Stimulated activated CD4-positive, alpha-beta T cell treated with anti-CD3 and anti-CD28 coated beads, Interleukin-12 subunit alpha, Interleukin-12 subunit beta, amount 100 ng/mL, for 24 hours (primary cell): ENCODE measurements at places on chromosomes 11 and 22.

DNA sequence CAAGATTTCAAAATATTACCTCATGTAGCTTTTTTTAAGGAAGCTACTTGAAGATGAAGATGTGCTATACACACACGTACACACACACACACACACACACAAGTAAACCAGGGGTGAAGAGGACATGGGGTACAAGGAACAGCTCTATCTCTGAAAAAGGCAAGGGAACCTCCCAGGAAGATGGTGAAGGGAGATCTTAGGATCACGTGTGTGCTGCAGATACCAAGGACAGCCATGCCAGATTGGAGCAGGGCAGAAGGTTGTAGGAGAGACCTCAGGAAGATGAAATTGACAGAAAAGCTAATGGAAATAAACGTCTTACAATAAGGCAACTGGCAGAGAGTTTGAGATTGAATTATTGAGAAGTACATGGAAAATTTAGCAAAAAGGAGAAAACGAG lies 19.7 kb downstream of the RAB39A start:
- no peak for DNase-seq

DNA sequence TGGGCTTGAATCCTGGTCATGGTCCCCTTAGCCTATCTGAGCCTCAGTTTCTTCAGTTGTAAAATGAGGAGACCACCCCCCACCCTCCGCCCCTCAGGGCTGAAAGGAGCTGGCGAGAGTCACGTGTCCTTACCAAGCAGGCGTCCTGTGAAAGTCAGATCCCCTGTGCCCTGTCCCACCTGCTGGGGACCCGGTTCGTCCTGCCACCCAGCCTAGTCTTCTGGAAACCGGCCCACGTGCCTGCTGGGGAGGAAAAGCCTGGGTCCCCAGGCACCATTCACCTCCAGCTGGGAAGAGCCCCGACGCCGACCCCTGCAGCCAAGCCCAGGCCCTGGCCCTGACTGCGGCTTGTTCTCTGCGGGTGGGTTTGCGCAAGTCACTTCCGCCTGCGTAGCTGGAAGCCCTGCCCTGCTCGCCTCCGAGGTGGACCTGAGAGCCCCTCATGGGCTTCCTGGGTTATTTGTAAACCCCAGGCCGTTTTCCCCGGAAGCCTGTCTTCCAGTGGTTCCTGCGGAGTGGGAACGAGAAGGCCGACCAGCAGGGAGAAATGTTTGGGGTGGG lies 679 bp upstream of the SSH3 start:
- DNase-seq: no peak

DNA sequence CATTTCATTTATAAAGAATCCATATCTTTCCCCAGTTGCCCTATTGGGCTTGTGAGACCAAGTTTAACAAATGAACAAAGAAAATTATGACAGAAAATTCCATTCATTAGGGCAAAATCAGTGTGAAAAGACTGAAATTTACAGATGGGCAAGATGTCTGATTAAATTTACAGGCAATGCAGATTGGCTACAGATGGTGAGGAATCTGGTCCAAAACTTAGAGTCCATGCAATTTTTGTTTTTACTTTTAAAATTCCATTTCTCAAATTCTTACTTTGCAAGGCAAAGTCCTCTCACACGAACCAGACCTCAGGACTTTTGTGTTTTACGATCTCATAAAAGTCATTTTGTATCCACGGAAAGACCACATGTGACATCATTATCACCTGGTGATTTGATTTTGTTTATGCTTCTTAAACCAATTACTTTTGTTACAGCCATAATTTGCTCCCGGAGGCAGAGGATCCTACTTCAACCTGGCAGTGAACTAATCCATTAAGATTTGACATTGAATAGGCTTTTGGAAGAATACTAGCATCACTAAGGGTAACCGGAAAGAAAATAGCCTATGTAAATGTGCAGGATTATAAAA lies 843.7 kb upstream of the CHORDC1 start:
- no peak for DNase-seq

DNA sequence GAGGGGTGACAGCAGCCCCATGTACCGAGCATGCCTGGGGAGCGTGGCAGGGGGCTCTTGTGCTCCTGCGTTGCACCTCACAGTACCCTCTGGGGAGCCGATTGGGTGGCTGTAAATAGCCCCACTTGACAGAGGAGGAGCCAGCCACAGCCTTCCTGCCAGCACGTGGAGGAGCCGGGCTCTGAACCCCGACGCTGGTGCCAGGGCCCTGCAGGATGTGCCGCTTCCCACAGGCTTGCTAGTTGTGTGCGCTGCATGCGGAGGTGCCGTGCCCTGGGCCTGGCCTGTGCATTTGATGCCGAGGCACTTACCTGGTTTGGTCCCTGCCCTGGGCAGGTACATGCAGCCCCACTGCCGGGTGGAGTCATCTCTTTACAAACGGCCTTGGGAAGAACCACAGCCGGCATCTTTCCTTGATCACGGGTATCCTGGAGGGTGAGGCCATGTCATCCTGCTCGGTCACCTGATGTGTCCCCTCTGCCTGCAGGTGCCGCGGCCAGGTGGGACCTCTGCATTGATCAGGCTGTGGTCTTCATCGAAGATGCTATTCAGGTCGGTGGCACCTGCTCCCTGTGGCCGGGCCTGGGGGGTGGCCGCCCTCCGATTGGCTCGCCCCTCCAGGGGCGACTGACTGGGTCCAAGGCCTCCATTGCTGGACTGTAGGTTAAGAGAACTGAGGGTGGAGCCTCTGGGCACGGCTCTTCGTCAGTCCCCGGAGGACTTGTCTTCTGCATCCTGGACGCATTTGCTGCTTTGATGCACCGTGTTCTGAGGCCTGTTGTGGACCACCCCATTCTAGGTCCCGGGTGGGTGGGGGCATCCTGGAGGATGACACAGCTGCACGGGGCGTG lies 5.0 kb downstream of the TPCN2 start:
- no peak for DNase-seq

DNA sequence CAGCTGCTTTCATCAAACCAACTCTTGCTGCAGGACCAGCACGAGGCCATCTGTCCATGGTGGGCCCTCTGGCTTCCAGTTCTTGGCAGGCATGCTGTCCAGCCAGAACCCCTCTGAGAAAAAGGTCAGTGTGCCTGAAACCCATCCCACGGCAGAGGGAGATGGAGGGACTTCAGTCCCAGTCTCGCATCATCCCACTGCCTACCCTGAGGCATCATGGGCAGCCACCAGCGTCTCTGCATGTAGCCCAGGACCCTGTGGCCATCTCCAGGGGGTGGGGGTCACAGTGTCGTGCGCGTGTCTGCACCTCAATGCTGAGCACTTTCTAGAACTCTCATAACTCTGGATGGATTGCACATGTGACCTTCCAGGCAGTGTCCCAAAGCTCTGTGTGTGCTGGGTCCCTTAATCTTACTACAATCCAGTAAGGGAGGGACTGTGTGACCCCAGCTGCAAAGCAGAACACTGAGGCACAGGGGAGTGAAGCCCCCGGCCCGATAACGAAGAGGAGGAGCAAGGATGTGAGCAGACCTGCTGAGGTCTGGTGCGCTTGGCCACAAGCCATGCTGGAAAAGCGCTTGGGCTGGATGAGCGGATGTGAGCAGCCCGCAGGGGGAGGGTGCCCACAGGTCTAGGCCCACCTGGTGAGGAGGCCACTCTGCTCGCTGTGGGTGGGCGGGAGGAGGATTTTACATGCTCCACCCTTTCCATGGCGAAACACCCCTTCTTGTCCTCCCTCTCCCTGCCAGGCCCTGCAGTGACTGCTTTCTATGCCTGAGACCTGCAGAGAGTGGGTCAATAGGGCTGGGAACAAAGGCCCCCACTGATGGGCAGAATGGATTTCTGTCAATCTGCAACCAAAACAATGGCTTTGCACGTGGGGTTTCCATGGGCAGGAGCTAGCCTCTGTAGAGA lies 1401.0 kb downstream of the BRD1 start:
- no peak for DNase-seq

GRCh38 chr11:35412285-35412684 lies 7.1 kb downstream of the SLC1A2 start:
- no peak for DNase-seq

- no peak for DNase-seq
Observed at GRCh38 chr22:38874529-38875222, 2.7 kb upstream of the CBX6 start.

DNA sequence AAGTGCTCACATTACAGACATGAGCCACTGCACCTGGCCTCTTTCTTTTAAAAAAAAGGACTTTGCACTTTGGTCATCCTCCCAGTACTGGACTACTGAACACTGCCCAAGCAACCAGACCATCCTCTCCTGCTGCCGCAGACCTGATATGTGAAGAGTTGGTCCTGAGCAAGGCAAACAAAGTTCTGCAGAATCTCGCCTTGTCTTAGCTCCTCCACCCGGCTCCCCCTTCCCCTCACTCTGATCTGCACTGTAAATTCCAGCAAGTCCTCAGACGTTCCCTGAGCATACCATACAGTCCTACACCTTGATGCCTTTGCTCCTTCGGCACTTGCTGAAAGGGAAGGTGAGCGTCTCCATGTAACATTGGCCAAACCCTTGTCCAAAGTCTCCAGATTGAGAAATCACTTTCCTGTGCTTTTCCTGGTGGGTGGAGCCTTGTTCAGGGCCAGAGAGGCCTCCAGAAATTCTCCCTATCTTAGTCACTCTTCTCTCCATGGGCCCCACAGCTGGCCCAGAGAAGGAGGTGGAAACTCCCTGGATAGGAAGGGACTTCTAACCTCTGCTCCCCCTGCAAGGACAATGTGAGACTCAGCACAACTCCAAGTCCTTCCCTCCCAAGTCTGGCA lies 47.0 kb upstream of the TIMP3 start:
- DNase-seq: no peak

DNA sequence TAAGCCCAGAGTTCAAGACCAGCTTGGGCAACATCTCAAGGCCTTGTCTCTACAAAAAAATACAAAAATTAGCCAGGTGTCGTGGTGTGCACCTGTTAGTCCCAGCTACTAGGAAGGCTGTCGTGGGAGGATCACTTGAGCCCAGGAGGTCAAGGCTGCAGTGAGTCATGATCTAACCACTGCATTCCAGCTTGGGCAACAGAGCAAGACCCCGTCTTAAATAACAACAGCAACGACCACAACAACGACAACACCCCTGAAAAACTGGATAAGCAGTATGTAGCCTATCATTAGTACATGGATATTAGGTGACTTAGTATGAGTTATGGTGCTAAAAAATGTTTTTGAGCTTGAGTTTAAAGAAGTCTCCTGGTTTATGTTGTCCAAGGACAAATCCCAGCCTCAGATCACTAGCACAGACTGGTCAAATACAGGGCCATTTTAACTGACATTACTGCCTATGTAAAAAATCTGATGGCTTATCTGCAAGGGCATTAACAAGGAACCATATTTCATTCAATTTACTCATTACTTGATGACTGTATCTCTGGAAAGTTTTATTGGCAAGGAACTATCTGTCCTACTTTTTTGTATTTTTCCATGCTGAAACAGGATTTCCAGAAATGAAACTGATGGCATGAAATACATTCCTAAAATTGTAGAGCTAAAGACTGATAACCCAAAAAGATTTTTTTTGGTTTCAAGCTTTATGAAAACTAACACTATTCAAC lies 23.4 kb downstream of the C2CD3 start:
- DNase-seq: no peak

DNA sequence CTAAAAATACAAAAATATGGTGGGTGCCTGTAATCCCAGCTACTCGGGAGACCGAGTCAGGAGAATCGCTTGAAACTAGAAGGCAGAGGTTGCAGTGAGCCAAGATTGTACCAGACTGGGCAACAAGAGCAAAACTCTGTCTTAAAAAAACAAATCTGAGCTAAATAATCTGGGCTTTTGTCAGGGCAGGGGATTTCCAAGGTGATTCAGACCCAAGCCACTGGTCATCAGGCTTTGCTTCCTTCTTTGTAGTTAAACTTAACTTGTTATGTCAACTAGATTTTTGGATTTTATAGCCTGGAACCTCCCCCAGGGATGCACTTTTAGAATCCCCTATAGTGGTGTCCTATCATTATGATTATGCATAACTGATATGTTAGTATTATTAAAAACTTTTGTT lies 27.0 kb upstream of the SLC22A8 start:
- DNase-seq: no peak

- no peak for DNase-seq
Observed at GRCh38 chr11:19105011-19105410, 12.0 kb upstream of the ZDHHC13 start.
